Ovary (tissue), 10 donors: ENCODE measurements at places on chromosomes 7 and 10. TPM values are rescaled to one million over a fixed set of nuclear protein-coding genes. Genes with fewer than 3 reads are reported as not detected.

The AKR1C8 gene
- not detected for polyA plus RNA-seq

The SLC29A3 gene
- polyA plus RNA-seq, result 13.1 TPM

The PLCE1 gene
- 3.1 TPM for polyA plus RNA-seq

The ANKRD61 gene
- 0.15 TPM for polyA plus RNA-seq

The NACAD gene
- 4.1 TPM for polyA plus RNA-seq

The OR6V1 gene
- polyA plus RNA-seq, result not detected

The CDNF gene
- 2.9 TPM for polyA plus RNA-seq

The ATOH7 gene
- 0.16 TPM for polyA plus RNA-seq

The SPDYE8 gene
- 0.10 TPM for polyA plus RNA-seq

The LGI1 gene
- polyA plus RNA-seq, result 0.04 TPM

The MALRD1 gene
- 1.5 TPM for polyA plus RNA-seq

The CFAP43 gene
- polyA plus RNA-seq, result 1.6 TPM

The HOXA10 gene
- polyA plus RNA-seq, result 2.8 TPM

The TRIM50 gene
- polyA plus RNA-seq, result 0.08 TPM

The ANKRD2 gene
- 0.11 TPM for polyA plus RNA-seq

The CYP3A5 gene
- polyA plus RNA-seq, result 1.3 TPM

The RASA4 gene
- polyA plus RNA-seq, result 10.1 TPM

The LRMDA gene
- polyA plus RNA-seq, result 25.9 TPM

The AMZ1 gene
- polyA plus RNA-seq, result 0.45 TPM

The TACC2 gene
- 6.1 TPM for polyA plus RNA-seq

The BTRC gene
- polyA plus RNA-seq, result 7.2 TPM

The STK31 gene
- 0.07 TPM for polyA plus RNA-seq

The CYP2C19 gene
- not detected for polyA plus RNA-seq

The HABP2 gene
- polyA plus RNA-seq, result 0.25 TPM

The DYNC1I1 gene
- polyA plus RNA-seq, result 6.9 TPM

The ERCC6 gene
- polyA plus RNA-seq, result 6.8 TPM

The CALML3 gene
- polyA plus RNA-seq, result 0.02 TPM

The SLC18A3 gene
- not detected for polyA plus RNA-seq
